Activated CD4-positive, alpha-beta T cell treated with anti-CD3 and anti-CD28 coated beads for 4 hours (primary cell): ENCODE measurements at places on chromosomes 7 and 10.

DNA sequence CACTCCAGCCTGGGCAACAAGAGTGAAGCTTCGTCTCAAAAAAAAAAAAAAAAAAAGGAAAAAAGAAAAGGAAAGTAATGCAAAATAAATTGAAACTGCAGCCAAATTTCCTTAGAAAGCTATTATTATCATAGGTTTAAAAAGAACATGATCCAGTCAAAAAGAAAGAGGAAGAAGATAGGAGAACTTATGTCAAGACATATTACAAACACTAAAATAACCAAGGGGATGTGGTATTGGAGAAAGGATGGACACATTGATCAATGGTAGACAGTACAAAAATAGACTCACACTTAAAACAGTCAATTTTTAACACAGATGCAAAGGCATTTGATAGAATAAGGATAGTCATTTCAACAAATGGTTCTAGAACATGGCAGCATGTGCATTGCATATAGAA lies 27.3 kb upstream of the PFKP start:
- DNase-seq, result no peak

DNA sequence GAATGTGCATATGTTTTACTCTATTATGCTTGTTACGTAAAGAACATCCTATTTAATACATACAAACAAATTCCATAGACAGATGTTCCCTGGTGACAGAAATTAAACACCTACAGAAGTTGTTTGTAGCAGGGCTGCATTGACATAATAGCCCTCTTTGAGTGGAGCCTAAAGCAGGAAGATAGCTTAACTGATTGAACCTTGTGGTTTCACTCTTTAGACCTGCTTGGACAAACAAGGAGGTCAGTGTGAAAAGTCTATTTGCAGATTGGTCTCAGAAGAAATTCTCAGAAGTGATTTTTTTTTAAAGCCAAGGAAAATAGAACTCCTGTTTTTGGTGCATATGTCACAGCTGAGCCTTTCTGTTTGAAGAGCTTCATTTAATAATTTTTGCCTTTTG lies 121.3 kb downstream of the PPP1R9A start:
- DNase-seq, result no peak

- DNase-seq, result no peak
Measured at GRCh38 chr7:155800301-155800700, 12.0 kb downstream of the SHH start.

- no peak for DNase-seq
Measured at GRCh38 chr7:132450696-132451095, 125.6 kb downstream of the PLXNA4 start.

DNA sequence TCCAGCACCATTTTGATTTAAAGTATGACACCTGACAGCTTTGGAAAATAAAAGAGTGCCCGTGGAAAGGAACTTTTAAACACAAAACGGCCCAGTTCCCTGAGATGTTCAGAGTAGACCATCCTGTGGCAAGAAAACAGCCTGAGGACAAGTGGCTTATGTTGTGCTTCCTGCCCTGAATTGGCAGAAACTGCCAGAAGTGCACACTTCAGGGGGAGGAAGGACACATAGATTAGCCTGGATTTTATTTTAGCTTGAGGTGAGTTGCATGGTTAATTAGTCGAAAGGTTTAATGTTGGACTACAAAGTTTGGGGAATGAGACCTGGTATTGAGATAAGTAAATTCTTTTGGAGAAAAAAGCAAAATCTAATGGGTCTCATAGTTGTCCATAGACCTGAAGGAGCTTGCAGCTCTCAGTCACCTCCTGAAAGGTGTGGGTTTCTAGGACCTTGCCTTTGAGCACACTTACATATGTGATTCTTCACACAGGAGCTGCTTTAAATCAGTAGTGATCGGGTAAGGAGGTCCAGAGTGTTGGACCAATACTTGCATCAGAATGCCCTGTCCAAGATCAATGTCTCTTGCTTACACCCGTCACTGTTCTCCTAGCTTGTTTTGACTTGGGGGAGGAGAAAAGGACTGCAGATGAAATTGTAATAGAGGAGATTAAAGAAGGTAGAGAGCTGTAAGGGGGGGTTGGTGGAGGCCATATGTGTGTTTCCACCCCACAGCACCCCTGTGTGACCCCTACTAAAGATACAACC lies 4.9 kb downstream of the ITIH2 start:
- no peak for DNase-seq

- DNase-seq, result no peak
Measured at GRCh38 chr10:90437452-90437851, 420.4 kb downstream of the HTR7 start.

- no peak for DNase-seq
Measured at GRCh38 chr10:70605161-70605560, 2.6 kb upstream of the PRF1 start.
